ENCODE measurements at places on chromosomes 16 and 17. TPM values are rescaled to one million over a fixed set of nuclear protein-coding genes. Genes with fewer than 3 reads are reported as not detected.

The CDH5 gene
- 0.14 TPM for total RNA-seq

The TSPOAP1 gene
- total RNA-seq, result not detected

The ABCA6 gene
- total RNA-seq, result not detected

The HASPIN gene
- total RNA-seq, result 11.9 TPM

The CISD3 gene
- total RNA-seq, result 95.6 TPM

The SGCA gene
- total RNA-seq, result 2.7 TPM

Measured in A549 treated with Mapracorat at 1 μM for 4 hours (cell line).